NCI-H1694 (cell line): ENCODE measurements at places on chromosomes 2 and 18.

GRCh38 chr2:230358305-230358704 is 31.3 kb downstream of the SP140L start:
- DNase-seq: no peak

DNA sequence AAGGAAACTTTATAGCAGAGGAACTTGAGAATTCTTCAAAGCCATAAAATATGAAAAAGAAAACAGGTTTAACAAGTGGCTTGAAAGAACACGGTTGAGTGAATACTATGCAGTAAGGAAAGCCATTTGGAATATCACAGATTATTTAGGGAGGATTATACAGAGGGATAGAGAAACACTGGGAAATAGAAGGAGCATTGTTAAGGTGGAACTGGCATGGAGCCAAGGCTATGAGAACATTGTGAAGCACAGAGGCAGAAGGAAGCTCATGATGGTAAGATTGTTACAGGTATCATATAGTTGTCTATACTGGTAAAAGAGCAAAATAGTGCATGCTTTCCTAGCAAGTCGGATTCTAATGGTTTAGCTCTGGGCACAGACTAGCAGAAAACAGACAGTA is 87.1 kb downstream of the SS18 start:
- no peak for DNase-seq

DNA sequence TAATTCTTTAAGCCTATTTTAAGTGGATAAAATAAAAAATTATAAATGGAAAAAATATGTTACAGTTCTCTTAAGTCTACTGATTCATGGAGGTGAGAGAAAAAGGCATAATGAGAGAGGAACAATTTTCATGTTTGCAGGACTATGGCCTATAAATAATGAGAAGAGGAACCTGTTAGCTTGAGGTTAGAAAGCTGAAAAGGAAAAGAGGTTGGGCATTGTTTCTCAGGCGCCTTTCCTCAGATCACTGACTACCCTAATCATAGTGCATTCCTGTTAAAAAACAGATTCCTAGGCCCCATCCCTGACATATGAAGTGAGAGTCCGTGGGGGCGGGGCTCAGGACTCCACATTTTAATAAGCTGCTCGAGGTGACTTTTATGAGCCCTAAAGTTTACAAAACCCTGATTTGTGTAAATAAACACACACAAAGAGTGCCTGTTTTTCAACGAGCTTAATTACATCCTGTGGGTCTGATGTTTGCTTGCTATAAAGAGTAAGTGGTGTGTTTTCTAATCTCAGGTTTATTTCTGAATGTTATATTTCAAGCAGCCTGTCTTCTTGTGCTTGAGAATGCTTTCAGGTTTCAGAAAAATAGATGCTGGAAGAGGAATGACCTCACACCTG is 335.5 kb downstream of the CLIP4 start:
- DNase-seq: no peak

DNA sequence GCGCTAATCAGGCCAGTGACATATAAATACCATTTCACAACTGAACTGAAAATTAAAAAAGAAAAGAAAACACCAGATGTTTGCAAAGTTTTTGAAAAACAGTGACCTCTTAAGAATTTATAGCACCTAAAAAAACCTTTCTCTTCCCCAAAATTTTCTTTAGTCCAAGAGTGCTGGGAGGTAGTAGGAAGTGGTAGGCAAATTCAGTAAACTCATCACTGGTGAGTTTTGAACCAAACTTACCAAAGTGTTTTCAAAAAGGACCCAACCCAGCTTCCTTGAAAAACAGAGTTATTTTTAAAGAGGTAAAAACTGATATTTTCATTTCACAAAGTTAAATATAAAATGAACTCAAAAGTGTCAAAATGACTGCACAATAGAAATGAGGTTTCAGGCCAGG is 90.4 kb downstream of the TMEM247 start:
- no peak for DNase-seq

DNA sequence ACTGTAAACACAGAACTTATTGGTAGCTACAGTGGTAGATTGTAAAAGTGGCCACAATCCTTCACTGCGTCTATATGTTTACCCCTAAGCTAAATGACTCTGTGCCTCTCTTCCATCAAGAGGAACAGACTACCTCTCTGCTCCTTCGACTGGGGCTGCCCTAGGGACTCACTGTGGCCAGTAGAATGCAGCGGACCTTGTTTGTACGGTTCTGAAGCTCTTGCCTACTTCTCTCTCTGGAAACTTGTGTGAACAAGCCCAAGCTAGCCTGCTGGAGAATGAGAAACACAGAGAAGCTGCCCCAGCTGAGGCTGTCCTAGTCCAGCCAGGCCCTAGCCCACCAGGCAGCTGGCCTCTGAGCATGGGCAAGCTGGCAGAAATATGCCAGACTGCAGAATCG is 140.8 kb upstream of the SLC1A4 start:
- no peak for DNase-seq

GRCh38 chr18:80210312-80211083 is 36.8 kb downstream of the PARD6G start:
- no peak for DNase-seq

- no peak for DNase-seq
Measured at GRCh38 chr18:57544936-57545660, 41.4 kb downstream of the FECH start.

DNA sequence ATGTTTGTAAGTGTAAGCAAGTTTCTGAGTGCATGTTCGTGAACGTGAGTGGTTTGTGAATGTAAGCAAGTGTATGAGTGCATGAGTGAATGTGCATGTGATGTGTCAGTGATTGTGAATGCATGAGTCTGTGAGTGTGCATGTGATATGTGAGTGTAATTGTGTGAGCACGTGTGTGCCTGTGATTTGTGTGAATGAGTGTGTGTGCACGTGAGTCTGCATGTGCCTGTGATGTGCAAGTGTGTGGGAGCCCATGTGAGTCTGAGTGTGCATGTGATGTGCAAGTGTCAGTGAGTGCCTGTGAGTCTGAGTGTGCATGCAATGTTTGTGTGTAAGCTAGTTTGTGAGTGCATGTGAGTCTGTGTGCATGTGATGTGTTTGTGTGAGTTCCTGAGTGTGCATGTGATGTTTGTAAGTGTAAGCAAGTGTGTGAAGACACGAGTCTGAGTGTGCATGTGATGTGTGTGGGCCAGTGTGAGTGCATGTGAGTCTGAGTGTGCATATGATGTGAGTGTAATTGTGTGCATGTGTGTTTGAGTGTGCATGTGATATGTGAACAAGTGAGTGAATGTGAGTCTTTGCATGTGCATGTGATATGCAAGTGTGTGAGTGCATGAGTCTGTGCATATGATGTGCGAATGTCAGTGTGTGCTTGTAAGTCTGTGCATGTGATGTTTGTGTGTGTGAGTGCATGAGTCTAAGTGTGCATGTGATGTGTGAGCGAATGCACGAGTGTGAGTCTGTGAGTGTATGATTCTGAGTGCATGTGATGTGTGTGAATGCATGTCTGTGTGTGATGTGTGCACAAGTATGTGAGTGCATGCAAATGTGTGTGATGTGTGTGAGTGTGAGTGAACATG is 45.1 kb downstream of the COPS8 start:
- no peak for DNase-seq

- no peak for DNase-seq
Measured at GRCh38 chr2:159573846-159574606, 42.3 kb downstream of the BAZ2B start.

DNA sequence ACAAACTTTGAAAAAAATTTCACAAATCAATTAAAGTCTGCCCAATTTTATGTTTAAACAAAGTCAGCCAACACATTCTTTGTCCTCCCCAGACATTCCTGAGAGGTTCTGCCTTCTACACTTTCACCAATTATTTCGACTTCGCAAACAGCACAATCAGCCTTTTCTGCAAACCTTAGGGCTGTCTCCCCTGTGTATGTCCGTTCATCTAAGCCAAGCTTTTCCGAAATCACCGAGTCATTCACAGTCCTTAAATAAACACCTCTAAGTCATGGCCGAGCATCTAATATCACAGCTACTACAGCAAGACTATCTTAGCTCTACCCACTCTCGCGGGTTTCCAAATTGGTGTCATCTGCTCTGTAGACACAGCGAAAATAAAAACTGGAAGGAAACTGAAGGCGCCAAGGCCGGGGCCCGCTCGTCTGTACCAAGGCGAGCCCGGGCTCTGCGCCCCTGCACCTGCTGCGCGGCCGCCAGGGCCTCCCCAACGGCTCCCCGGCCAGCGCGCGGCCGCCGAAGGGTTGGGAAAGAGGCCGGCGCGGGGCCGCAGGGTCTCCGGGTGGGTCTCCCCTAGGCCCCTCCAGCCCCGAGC is 730 bp downstream of the ODC1 start:
- DNase-seq: peak; percentile 55

- DNase-seq: no peak
Measured at GRCh38 chr2:104658144-104658835, 195.6 kb upstream of the POU3F3 start.

DNA sequence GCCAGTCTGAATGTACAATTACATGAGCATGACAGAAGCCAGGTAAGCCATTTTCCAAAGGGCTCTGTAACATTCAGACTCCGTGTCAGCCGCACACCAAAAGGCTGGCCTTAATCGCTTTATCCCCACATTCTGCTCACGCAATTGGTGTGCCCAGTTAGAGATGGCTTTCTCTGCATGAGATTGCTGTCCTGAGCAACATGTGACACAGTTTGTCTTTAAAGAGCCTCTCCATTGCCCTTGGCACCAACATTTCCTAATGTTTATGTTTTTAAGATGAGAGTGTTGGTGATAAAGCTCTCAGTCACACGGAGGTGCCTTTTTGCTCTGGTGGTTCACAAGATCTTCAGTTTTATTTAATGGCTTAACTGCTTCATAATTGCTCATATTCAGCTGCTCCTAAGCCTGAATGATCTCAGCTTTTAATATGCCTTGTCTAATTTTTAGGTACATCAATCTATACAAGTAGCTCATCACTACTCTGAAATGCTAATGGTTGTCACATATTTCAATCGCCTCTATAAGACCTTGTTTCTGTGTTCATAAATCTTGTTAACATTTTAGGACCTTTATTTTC is 164.8 kb upstream of the ACVR2A start:
- DNase-seq: no peak

DNA sequence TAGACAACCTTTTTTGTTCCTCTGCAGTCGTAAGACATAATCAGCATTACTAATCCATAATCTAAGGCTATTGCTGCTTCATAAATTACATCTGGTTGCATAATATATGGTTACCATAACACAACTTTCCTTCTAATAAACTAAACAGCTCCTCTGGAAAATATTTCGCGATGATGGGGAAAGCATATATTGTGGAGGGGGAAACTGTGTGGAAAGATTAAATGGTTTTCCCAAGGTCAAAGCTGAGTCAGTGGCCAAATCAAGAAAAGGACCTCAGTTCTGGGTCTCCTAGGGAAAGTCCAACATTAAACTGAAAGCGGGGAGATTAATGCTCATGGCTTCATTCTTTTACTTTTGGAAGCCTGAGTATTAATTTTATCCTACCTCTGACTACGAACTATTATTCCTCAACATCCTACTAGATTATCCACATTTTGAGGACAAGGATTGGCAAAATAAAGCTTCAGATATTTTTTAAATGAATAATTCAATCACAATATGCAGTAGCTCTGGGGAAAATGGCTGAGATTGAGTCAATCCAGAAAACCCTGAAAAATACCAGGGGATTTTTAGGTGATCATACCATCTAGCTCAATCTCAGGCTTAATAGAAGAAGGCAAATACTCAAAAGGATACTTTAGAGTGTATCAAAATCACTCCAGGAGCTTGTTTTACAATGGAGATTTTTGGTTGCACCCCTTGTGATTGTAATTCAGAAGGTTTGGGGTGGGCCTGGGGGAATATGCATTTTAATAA is 33.8 kb upstream of the STK17B start:
- no peak for DNase-seq

GRCh38 chr2:232342635-232343565 is 35.7 kb upstream of the ALPP start:
- no peak for DNase-seq
